Hematopoietic multipotent progenitor cell (in vitro differentiated cells): ENCODE measurements at places on chromosomes 3 and 15.

DNA sequence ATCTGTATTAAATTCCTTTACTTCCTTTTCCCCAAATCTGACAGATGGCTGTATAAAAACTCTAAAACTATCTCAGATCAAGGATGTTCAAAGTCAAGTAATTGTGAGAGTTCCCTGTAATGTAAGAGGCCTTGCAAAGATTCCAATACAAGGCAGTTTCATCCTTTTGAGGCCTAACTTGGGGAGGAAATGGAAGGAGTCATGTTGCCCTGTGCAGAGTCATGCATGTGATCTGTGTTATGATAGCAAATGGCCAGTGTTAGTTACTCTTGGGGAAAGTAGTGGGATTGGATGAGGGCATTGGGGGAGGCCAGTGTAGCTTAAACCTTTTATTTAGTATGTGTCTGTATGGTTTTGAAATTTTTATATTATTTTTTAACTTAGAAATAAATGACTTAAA is 23.7 kb upstream of the FBXL22 start:
- DNase-seq, result no peak

- DNase-seq, result no peak
Observed at GRCh38 chr15:81534124-81534523, 160.1 kb upstream of the TMC3 start.

GRCh38 chr3:23749609-23750008 is 56.1 kb upstream of the UBE2E1 start:
- no peak for DNase-seq

DNA sequence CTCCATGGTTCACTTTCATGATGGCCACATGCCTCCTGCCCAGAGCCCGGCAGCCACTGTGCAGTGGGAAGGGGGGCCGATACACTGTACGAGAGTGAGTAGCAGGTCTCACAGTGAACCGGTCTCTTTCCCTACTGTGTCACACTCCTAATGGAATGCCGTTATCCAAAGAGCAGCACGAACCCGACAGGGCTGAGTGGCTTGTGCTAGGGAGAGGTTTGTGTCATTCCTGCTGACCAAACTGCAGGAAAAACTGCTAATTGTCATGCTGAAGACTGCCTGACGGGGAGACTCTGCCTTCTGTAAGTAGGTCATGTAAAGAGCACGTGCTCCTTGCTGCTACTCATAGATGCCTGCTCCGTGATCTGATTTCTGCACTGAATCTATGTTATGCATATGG is 105.1 kb downstream of the ARPP21 start:
- no peak for DNase-seq

DNA sequence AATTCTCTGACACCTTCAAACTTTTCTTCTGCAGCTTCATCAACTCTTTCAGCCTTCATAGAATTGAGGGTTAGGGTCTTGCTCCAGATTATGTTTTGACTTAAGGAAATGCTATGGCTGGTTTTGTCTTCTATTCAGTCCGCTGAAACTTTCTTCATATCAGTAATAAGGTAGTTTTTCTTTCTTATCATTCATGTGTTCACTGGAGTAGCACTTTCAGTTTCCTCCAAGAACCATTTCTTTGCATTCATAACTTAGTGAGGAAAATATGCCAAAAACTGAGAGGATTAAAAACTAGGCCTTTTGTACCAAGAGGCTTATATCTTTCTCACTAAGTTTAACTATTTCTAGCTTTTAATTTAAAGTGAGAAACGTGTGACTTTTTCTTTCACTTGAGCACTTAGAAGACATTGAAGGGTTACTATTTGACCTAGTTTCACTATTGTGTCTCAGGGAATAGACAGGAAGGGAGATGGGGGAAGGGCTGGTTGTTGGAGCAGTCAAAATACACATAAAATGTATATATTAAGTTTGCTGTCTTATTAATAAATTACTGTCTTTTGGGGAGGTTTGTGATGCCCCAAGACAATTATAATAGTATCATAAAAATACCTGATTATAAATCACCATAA is 1110.1 kb downstream of the TBL1XR1 start:
- DNase-seq, result no peak

GRCh38 chr3:147383617-147384016 is 22.7 kb downstream of the ZIC4 start:
- DNase-seq, result no peak

DNA sequence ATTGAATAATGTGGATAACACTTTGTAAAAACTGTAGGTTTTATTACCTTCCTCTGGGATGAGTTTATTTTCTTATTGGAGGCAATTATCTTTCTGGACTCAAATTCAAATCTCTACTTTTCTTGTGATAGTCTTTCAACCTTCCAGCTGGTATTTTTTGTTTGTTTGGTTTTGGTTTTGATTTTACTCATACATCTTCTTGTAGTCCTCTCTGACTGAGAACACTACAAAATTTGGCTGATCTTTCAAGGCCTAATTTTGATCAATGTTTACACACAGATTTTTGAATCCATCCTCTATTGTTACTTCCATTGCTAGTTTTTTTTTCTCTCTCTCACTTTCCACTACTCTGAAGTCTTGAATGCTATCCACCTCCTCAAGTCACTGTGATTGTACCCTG is 303.8 kb upstream of the NECTIN3 start:
- no peak for DNase-seq
